ENCODE measurements at places on chromosomes 6 and 20. TPM values are rescaled to one million over a fixed set of nuclear protein-coding genes. Genes with fewer than 3 reads are reported as not detected.

Gene CFB
- total RNA-seq: 1.2 TPM

Gene NKX2-4
- not detected for total RNA-seq

Gene SNAP25
- total RNA-seq: not detected

Gene DNMT3B
- 4.7 TPM for total RNA-seq

Gene GPSM3
- total RNA-seq: 13.3 TPM

All from hair follicular keratinocyte (primary cell).